ENCODE measurements at places on chromosomes 12 and 14. TPM values are rescaled to one million over a fixed set of nuclear protein-coding genes. Genes with fewer than 3 reads are reported as not detected.

The TSPAN19 gene
- not detected for polyA plus RNA-seq

DNA sequence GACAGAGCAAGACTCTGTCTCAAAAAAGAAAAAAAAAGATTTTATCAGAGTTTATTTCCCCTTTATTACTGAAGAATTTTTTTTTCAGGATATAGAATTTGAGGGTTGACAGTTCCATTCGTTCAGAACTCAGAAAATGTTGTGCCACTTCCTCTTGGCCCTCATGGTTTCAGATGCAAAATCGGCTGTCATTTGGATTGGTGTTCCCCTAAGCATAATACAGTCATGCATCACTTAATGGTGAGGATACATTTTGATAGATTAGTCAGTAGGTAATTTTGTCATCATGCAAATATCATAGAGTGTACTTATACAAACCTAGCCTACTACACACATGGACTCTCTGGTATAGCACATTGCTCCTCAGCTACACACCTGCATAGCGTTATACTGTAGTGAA lies 263.9 kb upstream of the RTL1 start:
- no peak for DNase-seq

DNA sequence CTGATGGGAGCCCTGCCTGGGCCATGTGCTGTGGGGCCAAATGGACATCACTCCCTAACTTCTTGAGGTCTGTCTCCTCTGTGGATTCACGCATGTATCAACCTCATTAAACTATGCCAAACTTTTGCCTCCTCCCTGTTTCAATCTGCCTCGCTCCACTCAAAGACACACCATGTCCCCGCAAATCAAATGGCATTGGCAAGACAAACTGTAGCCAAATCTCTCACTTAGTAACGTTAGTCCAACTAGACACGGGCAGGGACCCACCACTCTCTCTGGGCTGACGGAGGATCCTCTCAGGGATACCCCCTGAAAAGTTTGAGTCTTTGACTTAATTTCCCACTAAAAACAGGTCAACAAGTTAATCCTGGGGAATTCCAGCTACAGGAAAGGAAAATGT lies 8.0 kb downstream of the ZBTB39 start:
- no peak for DNase-seq

DNA sequence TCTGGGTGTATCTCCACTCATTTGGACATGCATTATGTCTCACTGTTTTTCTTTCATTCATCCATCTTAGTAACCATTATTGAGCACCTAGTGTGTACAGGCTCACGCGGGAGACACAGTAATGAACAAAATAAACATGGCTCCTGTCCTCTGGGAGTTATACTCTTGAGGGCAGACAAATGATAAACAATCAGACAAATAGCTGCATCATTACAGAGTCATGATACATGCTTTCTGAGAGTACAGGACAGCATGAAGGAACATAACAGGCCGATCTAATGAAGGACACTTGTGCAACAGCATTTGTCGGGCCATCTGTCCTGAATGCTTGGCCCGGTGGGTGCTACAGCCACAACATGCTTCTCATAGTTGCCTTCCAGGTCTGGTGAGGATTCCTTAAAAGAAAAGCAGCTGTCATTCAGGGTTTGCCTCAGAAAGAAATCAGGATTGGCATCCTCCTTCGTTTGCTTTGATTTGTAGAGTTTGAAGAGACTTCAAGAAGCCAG lies 77.2 kb upstream of the EGLN3 start:
- no peak for DNase-seq

DNA sequence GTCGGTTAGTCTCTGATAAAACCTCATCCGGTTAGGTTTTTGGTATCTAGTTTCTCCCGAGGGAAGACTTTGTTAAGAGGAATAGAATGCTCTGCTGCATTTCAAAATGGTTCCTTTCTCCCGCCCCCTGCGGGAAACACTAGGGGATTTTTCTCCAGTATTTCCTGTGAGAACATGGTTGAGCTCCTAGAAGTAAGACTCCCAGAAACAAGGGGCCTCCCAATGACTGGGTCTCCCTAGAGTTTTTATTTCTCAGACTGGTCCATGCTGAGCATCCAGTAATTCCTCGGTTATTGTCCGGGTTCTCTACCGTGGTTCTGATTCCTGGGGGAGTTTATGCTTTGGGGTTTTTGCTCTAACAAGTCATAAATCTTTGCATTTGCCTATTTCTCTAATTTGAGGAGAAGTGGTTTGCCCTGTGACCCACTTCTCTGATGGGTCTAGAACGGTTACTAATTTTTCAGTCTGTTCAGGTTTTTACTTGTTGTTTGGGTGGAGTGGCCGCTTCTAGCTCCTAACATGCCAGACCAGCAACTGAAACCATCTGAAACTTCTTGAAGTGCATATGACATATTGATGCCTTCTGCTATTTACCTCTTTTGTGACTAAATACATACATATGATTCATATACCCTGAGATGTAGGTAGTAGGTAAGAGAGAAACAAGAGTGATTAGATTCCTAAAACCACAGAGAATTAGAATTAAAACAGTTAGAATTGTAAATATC lies 25.1 kb downstream of the TESPA1 start:
- DNase-seq = no peak

The TRIM9 gene
- not detected for polyA plus RNA-seq
